ENCODE measurements at places on chromosomes 4 and X. TPM values are rescaled to one million over a fixed set of nuclear protein-coding genes. Genes with fewer than 3 reads are reported as not detected.

- no peak for DNase-seq
These were observed 47.6 kb upstream of the FGG start for GRCh38 chr4:154660052-154660451.

DNA sequence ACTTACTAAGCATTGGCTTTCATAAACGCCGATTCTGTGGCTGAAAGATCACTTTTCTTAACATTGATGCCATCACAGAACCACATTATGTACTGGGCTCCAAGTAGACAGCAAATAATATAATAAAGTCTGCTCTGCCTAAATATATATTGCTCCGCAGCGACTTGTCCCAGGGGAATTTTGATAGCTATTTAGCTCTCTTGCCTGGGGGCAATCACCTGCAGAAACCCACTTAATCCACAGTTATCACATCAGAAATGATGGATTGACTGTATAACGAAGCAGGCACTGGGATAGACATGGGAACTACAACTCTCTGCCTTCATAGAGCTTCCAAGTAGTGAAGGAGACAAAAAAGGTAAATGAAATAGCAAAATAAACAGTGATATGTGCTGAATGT is 48.0 kb upstream of the MYOZ2 start:
- DNase-seq: no peak

GRCh38 chrX:18946157-18946556 is 37.8 kb downstream of the PHKA2 start:
- DNase-seq: no peak

DNA sequence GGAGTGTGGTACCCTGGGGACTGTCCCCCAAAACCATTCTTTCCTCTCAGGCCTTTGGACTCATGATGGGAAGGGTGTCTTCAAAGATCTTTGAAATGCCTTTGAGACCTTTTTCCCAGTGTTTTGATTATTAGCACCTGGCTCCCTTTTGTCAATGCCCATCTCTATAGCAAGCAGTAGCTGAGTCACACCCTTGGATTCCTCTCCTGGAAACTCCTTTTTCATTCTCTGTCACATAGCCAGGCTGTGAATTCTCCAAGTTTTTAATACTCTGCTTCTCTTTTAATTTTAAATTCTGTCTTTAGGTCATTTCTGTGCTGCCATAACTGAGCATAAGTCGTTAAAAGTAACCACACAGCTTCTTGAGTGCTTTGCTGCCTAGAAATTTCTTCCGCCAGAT is 29.7 kb downstream of the IL21 start:
- DNase-seq: no peak

Gene FREM3
- 0.09 TPM for polyA plus RNA-seq

Gene CBLL2
- polyA plus RNA-seq: not detected

GRCh38 chr4:147587041-147587440 is 30.2 kb upstream of the TMEM184C start:
- no peak for DNase-seq

DNA sequence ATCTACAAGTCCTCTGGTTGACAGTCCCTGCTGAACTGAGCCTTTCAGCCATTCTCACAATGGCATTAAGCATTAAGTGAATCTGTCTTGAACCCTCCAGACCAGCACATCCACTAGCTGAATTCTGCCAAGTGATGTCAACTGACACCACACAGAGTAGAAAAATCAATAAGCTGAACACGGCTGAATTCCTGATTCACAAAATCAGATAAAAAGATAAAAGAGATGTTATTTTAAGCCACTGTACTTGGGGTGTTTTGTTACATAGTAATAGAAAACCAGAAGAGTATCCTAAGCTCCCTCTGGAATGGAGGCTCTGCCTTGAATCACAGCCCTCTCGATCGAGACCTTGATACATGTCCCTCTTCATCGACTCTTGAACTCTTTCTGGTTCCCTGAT is 336.5 kb downstream of the DMD start:
- DNase-seq: no peak

Gene RTL5
- polyA plus RNA-seq: 23.0 TPM

Gene CT45A2
- polyA plus RNA-seq: not detected

Gene PNCK
- 13.3 TPM for polyA plus RNA-seq

DNA sequence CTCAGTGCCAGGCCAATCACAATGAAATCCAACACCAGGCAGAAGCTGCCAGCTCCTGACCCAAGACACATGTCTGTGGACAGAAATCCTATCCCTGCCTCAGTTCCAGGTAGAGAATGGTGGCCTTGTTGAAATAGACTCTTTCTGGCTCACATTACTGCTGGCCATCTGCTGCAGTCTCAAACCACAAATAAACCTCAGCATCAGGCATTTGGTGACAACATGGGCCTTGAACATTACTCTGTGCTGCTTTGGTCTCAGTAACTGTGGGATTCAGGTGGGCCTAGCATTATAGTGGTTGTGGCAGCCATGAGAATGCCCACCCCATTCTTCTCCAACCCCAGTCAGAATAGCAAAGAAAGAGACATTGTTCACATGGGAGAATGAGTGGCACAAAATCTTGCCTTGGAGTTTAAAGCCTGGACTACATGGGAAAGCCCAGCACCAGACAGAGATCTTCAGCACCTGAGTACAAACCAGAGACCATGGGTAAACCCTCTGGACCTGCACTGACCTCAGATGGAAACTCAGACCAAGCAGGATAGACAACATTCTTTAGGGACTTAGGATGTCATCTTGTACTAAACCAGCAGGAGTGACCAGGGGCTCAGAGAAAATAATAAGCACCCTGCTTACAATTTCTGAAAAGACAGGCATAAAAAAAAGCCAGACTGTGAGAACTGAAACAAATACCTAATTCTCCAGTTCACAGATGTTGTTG is 50.4 kb upstream of the TRAM1L1 start:
- DNase-seq: no peak

DNA sequence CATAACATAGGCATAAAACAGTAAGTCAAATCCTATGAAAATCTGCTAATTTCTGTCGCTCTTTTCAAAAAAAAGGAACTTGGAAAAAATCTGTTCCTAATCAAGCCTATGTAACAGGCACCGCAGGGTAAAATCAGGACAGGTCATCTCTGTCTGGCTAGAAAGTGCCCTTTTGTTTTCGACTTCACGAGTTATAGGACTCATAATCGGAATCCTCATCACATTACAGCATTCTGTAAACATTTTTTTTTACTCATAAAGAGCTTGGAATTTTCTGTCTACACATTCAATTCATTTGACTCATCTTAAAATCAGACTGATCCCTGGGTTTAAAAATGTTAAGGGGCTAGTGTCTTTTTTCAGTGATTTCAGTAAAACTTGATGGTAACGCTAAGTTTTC is 181.7 kb upstream of the TBC1D9 start:
- no peak for DNase-seq

DNA sequence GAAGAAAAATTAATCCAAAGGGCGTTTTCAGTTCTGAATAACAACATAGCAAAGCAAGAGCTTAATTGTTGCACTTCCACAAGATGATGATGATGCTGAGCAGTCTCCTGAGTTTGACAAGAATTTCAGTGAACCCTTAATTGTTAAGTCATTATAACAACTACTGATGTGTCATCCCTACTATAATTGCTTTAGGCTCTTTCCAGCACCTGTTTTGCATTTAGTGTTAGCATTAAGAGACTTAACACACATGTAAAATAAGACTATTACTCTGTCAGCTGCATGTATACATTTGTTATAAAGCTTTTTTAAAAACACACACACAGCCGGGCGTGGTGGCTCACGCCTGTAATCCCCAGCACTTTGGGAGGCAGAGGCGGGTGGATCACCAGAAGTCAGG is 37.9 kb upstream of the GALNT7 start:
- DNase-seq: no peak

- no peak for DNase-seq
These were observed 575.7 kb downstream of the TRIML1 start for GRCh38 chr4:188714907-188715306.

DNA sequence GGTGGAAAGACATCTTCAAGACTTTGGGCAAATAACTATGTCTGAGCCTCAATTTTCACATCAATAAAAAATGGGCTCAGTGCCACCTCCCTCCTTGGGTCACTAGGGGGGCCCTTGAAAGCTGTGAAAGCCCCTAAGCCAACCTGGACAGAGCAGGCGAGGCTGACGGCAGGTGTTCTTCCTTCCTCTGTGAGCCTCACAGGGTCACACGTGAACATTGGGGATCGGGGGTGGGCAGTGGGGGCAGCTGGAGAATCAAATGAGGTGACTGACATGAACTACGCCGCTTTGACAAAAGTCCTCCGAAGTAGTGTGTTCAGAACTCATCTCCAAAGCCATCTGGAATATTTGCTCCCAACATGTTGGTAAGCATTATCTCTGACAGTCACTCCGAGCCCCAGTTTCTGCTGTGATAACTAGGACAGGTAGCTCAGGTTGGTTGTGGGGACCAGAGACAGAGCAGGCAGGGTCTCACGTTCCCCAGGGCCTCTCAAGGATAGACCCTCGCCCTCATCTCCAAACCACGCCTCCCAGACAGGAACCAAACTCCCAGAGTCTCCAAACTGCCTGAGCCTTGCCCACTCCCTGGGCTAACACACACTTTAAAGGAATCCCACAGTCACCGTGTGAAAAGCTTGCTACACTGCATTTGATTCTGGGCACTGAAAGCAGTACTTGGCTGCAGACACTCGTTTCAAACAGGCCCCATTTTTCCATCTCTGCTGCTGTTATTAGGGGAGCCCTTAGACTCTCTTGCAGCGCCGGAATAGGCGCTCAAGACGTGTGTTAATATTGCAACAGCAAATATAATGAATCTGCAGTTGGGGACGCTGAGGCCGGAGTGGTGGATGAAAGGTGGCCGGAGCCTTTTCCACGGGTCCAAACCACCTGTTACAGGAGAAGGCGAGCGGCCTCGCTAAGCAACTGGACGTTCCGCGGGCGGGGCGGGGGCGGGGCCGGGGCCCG is 717 bp upstream of the WFS1 start:
- peak; percentile 39 for DNase-seq

- no peak for DNase-seq
These were observed 76.7 kb downstream of the ABLIM2 start for GRCh38 chr4:8081621-8082516.

- no peak for DNase-seq
These were observed 105.9 kb upstream of the LNX1 start for GRCh38 chr4:53697016-53697685.

GRCh38 chr4:184430163-184430562 is 44.2 kb downstream of the IRF2 start:
- no peak for DNase-seq

DNA sequence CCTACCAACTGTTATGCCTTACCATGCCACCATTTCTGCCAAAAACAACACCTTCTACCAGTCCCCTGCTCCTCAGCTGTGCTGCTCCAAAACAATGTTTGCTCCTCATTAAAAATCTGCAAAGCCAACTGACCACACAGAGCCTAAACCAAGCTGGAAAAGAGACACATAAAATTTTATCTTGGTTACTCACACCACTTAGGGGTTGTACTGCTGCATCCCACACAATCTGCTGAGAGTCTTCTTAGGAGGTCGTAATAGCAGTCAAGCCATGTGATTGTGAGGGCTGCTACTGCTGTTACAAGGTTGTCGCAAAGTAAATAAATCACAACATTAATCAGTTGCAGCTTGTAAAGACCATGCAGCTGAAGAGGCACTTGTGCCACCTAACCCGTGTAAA is 607.4 kb upstream of the FAM241A start:
- peak; percentile 0 for DNase-seq

DNA sequence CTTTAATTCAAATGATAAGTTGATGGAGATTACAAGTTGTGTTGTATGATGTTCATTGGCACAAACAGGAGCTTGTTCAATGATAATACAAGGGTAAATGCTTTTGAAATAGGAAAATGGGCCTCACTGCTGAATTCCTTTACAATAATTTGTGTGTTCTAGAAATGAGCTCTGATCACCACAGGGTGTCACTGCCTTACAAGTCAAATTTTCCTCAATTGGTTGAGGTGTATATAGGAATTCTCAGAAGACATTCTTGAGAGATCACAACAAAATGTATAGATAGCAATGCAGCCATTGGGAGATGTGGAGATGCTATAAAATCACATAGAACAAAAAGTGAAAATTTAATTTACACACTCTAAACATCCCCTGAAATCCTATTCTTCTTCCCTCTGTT is 49.6 kb downstream of the KLF8 start:
- DNase-seq: no peak

GRCh38 chr4:100288161-100288560 is 97.9 kb upstream of the DDIT4L start:
- no peak for DNase-seq

DNA sequence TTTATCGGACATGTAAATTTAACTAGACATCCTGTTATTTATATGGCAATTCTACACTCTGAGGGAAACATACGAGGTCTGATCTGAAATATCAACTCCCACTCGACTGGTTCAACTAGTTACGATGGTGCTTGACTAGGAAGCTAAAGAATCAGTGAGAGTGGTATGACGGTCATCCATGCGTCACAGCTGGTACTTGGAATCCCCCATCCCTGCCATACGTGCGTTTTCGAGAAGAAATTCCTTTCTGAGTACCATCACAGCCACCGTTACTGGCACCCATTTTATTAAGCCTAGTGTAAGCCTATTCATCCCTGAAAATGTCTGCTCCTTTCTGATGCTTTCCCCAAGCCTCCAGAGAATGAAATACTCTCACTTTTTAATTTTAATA is 695 bp upstream of the PIGA start:
- DNase-seq: no peak

- no peak for DNase-seq
These were observed 109.9 kb upstream of the LIMCH1 start for GRCh38 chr4:41427931-41428600.

Gene OPN1MW3
- polyA plus RNA-seq: not detected

- no peak for DNase-seq
These were observed 50.0 kb downstream of the IQCM start for GRCh38 chr4:149765630-149766029.

Gene SSX2B
- 0.09 TPM for polyA plus RNA-seq

DNA sequence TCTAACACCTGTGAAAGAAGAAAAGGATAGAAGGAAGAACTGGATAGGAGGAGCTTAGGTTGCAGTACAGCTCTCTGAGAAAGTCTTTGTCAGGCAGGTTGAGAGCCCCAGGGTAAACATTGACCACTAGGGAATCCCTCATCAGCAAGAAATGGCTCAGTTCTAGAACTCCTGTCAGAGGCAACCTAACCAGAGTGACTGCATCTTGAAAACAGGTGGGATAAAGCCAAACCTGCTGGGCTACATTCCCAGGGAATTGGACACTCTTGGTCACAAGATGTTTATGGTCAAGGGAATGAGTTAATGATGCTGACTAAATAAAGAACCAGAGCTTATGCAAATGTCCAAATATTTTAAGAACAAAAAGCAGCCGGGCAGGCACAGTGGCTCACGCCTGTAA is 108.3 kb upstream of the MED14 start:
- DNase-seq: no peak

- DNase-seq: no peak
These were observed 391.8 kb upstream of the CPXCR1 start for GRCh38 chrX:88355252-88355651.

Gene SLC10A4
- polyA plus RNA-seq: 0.13 TPM

GRCh38 chr4:2809610-2810180 is 16.8 kb downstream of the SH3BP2 start:
- DNase-seq: no peak

Gene NAA11
- not detected for polyA plus RNA-seq

GRCh38 chr4:36351082-36351666 is 69.8 kb downstream of the DTHD1 start:
- no peak for DNase-seq

Gene CYTL1
- polyA plus RNA-seq: 9.2 TPM
